ENCODE measurements at places on chromosomes 11 and 22.

- no peak for DNase-seq
Measured at GRCh38 chr22:41664951-41665350, 23.7 kb downstream of the SNU13 start.

DNA sequence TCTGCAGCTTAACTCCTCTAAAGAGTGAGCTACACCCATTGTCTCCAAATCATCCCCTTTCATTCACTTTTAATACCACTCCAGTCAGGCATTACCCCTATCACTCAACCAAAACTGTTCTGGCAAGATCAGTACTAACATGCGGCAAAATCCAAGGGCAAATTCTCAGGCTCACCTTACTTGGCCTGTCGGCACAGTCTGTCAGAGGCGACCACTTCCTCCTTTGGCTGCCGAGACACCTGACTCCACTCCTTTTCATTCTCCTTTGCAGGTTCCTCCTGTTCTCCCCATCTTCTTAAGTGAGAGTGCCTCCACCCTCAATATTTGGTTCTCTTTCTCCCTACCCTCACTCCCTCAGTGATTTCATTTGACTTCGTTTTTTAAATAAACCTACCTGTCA lies 4.2 kb downstream of the C11orf91 start:
- DNase-seq = no peak

GRCh38 chr11:15483205-15483604 lies 368.5 kb downstream of the INSC start:
- DNase-seq = no peak

DNA sequence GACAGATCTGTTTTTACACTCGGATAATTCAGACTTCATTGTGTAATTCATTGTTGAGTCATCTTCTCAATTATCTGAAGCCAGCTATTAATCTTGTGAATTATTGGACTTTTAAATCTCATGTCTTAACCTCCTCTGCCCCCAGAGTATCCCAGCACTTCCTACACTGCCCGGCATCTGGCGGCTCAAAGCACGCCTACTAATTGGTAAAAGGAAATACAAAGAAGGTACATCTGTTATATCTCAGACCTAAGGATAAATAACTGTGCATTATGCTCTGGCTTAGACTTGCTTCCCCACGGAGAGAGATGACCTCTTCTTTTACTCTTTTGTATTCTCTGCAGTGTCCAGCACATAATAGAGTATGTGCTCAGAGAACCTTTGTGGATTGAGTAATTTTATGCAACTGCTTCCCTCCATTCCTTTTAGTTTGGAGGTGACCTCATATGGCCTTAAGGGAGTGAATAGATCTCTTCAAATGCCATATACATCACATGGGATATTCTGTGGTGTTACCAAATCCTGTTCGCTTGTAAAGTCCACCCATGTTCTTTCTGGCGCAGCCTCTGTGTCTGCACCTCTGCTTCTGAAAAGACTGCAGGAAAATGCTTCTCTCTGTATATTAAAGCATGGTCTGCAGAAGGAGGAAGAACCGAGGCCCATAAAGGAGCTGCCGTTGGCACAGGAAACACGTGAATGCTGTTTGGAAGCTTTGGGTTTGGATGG lies 125.6 kb upstream of the SORL1-AS1 start:
- no peak for DNase-seq

GRCh38 chr11:108967571-108967970 lies 302.7 kb downstream of the DDX10 start:
- DNase-seq = no peak

DNA sequence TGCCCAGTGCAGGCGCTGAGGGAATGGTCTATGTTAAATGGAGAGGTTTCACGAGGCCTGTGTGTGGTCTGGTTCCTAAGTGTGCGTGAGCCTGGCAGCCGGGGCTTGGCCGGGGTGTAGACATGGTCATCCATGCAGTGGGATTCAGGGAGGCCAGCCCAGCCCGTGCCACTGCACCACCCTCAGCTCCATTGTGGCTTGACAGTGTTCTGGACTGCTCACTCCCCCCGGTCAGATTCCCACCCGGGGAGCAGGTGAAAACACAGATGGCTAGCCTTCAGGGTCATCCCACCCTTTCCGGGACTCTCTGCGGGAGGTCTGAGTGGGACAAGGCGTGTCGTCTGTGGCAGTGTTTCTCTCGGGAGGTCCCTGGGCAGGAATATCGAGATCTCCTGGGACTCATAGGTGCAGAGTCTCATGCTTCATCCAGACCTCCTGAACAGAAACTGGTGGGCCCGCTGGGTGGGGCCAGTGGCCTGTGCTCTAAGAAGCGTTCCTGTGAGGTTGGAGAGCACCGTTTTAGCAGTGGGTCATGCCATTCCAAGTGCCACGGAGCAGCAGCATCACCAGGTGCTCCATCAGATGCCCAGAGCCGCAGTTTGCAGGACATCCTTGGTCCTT lies 52.3 kb downstream of the ST14 start:
- DNase-seq = no peak
